ENCODE measurements at places on chromosomes 5 and 9.
A peak's percentile ranks its signal among the peaks of the same experiment; 100 is the strongest.

GRCh38 chr5:176648474-176649194, 1.4 kb downstream of the TSPAN17 start:
- peak; percentile 98 for DNase-seq

- no peak for DNase-seq
Observed at GRCh38 chr5:53987101-53987500, 323.3 kb downstream of the ARL15 start.

- DNase-seq = no peak
Observed at GRCh38 chr5:64147379-64147778, 18.3 kb upstream of the RNF180 start.

DNA sequence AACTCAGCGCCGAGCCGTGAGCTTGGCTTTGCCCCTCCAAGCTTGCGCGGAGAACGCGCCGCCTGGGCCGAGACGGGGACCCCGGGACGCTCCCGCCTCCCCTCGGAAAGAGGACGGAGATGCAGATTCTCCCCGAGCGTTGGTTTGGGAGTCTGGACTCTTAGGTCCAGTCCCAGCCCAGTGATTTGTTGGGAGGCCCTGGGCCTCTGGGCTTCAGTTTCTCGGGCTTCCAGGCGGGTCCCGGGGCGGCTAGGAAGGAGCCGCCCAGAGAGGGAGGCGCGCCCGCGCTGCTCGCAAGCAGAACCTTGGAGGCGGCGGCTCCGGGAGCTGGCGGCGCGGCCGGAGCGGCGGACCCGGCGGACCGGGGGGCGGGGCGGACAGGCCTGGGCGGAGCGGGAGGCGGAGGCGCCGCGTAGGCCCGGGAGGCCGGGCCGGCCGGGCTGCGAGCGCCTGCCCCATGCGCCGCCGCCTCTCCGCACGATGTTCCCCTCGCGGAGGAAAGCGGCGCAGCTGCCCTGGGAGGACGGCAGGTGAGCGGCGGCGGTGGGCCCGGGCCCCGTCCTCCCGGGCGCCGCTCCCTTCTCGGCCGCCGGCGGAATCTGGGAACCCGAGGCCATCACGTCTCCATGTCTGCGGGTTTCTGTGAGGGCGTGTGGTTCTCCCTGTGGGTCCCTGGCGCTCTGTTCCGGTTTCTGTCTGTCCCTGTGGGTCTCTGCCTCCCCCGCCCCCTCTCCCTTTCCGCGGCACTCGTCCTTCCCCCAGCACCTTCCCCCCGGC, at the start of gene B4GALT7:
B4GALT7 (plus strand) TSS at position 402 of the 777 bp plus-strand sequence; CDS start at position 481, 79 bp downstream.
- peak; percentile 79 for DNase-seq

- no peak for DNase-seq
Observed at GRCh38 chr5:89041976-89042375, 159.0 kb upstream of the MEF2C start.

DNA sequence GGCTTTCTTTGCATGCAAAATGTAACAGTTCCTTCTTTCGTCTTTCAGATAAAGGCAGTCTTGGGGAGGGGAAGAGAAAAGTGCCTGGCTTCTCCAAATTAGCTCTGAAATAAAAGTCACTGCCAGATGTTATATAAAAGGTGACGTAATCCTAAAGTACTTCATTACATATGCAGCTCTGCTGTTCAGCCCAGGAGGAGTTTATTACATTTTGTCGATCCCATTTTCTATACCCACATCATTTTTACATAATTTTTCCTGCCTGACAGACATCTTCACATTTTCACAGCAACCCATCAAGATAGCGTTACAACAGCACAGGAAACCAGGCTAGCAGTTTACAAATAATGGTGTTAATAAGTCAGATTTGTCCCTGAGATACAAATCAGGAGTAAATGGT, 86.7 kb upstream of the SLC30A5 start:
- no peak for DNase-seq

DNA sequence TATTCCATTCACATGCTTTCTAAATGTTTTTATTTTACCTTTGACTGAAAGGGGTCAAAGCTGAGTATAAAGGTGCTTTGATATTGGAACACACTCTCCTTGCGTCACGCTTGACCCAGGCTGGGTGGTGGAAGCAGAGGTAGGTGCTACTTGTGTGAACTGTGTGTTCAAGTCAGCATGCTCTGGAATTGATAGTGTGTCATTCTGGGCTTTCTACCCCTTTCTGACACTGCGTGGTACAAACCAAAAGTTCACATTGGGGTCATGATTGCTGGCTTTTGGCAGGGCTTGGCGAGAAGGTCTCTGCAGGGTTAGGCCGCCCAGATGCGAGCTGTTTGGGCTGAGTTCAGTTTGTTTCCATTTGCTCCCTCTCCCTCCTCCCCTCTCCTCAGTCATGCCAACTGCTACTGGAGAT, 131.8 kb downstream of the ADAMTSL1 start:
- DNase-seq = no peak

- no peak for DNase-seq
Observed at GRCh38 chr9:138067613-138068367, 190.2 kb downstream of the CACNA1B start.

- DNase-seq = no peak
Observed at GRCh38 chr9:110476251-110476650, 103.3 kb downstream of the SVEP1 start.

- DNase-seq = no peak
Observed at GRCh38 chr9:130554606-130555005, 24.8 kb upstream of the FUBP3 start.

GRCh38 chr5:28027851-28028250, 989.5 kb upstream of the CDH9 start:
- DNase-seq = no peak
